ENCODE measurements at places on chromosomes 11 and 22.

DNA sequence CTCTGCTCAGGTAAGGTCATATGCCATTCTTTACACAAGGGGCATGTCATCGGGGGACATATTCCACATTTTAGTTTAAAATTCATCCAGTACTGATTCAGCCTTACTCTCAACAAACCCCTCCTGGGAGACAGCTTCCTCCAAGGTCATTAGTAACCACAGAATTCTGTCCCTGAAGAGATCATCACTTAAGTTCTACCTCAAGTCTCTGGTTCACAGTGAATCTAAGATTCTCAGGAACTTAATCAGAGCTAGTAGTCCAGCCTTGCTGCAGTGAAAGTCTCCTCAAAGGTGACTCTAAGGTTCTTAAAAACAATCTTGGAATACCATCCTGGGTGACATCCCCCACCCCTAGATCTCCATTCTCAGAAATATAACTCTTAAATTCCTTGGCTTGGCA, 18.9 kb upstream of the GDPD4 start:
- no peak for DNase-seq

DNA sequence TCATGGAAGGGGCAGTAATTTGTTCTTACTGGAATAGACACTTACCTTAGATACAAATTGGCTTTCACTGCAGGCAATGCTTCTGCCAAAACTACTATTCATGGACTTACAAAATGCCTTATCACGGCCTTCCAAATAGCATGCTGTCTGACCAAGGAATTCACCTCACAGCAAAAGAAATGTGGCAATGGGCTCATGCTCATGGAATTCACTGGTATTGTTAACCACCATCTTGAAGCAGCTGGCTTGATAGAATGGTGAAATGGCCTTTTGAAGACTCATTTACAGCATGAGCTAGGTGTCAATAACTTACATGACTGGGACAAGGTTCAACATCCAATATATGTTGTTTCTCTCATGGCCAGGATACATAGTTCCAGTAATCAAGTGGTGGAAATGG, 21.9 kb downstream of the OR5B21 start:
- no peak for DNase-seq

DNA sequence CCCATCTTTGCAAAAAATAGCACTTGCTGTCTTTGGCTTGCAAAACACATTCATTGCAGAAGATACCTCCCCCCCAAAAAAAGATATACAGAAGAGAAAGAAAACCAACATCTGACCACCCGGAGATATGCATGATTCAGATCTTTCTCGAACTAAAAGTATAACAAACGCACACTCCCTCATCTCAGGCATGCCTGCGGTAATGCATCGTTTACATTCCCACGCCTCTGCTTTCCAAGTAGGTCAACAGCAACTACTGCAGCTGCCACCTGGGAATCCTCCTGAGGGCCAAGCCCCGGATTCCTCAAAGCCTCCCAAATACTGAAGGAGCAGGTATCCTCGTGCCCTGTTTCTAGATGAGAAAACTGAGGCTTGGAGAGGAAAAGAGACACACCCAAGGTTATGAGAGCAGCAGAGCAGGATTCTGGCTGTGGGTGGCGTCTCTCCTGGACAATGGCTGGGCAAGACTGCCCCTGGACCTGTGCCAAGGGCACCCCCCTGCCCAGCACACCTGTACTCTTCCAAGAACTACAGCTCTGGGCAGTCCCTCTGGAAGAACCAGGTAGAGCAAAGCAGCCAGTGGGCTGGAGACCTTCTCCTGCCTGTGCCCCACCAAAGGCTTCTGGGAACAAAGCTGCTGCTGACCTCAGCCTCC, 38.1 kb downstream of the NUP50 start:
- no peak for DNase-seq

- no peak for DNase-seq
These were observed 52.4 kb downstream of the GRIK4 start for GRCh38 chr11:120563703-120564572.

DNA sequence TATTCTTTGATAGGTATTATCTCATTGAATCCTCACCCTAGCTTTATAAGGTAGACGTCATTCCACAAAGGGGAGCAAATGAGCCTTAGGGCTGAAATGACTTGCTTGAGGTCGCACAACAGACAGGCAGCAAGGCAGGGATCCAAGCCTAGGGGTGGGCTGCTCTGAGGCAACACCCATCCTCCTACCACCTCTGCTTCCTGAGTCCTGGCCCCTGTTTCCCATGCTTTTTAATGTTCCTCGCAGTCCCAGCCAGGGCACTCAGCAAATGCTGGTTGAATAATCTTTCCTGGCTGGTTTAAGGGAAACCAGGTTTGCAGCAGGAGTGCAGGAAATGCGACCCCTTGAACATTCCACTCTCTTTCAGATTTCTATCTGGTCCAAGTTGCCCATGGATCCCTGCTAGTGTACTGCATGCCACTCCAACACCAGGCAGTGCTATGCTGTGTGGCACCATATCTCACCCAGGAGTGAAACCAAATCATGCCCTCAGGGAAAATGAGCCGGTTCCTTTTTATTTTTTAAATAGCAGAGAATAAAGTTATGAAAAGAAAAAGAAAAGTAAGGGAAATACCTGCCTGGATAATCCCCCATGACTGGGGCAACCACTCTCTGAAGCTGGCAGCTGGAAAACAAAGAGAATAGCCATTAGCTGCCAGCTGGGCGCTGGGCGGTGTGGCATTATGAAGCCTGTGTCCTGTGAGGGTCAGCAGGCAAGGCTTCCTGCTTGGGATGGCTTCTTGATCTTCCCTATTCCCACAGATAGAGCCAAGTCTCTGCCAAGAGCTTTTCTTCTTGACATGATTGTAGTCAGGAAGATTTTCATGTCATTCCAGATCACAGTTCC, 21.8 kb downstream of the MICAL2 start:
- no peak for DNase-seq

DNA sequence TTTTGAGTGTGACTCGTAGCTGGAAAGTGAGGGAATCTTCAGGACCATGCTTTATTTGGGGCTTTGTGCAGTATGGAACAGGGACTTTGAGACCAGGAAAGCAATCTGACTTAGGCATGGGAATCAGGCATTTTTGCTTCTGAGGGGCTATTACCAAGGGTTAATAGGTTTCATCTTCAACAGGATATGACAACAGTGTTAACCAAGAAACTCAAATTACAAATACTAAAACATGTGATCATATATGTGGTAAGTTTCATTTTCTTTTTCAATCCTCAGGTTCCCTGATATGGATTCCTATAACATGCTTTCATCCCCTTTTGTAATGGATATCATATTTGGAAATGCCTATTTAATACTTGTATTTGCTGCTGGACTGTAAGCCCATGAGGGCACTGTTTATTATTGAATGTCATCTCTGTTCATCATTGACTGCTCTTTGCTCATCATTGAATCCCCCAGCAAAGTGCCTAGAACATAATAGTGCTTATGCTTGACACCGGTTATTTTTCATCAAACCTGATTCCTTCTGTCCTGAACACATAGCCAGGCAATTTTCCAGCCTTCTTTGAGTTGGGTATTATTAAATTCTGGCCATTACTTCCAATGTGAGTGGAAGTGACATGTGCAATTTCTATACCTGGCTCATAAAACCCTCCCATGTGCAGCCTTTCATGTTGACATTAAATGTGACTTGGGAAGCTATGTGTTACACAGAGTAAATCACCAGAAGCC, 11.0 kb downstream of the OR51E1 start:
- DNase-seq: no peak

DNA sequence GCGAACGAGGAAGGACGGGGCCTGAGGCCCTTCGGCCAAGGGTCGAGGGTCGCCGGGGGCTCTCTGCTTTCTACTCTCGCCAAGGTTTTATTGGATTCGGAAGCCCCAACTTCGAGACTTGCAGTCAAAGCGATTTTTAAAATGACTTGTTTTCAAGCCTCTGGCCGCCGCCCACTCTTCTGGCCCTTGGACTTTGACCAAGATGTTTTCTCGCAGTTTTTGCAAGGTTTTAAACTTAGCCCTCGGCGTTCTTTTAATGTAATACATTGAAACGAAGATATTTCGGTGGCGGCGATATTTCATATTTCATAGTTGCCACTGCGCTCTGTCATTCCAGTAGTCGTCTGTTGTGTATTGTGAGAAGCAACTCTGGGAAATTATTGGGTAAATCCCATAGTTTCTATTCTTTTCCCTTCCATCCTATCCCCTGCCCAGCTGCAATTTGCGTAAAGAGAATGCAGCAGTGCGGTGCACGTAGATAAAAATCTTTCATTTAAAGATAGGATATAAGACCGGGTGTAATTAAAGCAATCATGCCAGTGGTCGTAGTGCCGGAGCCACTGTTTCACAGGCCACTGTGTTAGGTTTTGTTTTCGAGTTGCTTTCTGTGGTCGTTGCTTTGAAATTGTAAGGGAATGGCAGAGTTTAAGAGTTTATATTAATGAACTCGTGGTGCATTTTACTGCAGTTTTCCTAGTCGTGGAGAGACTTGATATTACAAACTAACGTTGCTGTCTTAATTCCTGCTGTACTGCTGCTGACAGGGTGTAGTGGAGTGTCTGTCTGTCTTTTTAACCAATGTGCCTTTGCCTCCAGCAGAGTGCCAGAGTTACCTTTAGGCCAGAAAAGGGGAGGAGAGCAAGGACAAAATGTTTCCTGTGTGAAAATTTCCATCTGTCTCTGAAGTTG, 702 bp downstream of the BIRC2 start:
- DNase-seq: no peak

DNA sequence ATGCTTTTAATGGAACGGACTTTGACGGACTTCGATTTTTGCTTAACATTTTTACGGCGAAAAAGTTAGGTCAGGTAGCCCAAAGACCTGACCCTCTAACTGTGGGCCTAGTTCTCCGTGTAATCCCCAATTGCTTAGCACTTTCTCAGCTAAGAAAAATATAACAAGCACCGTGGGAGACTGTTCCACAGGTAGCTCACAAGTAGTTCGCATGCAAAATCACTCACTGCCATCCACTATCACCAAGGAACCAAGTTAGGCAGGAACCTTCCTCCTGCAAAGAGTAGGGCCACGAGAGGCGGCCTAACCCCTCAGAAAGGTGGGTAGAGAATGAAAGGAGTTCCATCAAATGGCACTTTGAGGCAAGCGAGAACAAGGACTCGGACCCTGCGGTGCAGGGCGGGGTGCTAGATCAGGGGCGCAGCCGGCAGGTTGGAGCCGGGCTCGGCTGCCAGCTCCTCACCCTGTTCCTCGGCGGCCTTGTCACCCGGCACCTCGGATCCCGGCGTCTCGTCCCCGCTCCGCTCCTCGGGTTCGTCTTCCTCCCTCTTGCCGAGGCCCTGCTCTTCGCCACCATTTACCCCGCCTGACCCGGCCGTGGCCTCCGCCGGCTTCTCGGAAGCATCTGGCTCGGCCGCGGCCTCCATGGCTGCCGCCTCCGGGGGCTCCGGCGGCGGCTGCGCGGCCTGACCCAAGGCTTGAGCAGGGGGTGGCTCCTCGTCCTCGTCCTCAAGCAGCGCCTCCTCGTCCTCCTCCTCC, 922 bp downstream of the HNRNPUL2 start:
- DNase-seq: no peak

GRCh38 chr11:74168838-74169237, 2.0 kb downstream of the C2CD3 start:
- no peak for DNase-seq

- DNase-seq: no peak
These were observed 17.4 kb upstream of the BACE1-AS start for GRCh38 chr11:117273550-117274289.
